Central memory CD4-positive, alpha-beta T cell (primary cell): ENCODE measurements at places on chromosomes 6 and 20.

DNA sequence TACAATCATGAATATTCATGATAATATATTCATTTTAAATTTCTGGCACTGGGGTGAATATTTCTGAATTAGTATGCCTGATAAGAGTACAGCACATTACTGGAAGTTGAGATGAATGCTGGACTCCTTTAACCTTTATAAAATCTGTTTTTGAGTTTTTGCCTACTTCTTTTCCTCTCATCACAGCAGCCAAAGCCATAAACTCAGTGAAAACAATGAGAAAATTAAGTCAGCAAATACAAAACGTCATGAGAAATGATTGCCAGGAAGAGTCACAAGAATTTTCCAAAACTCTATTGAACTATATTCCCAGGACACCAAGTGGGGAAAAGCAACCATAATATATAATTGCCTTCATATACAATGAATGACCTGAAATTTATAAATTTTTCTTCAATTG, 837.6 kb downstream of the TBC1D32 start:
- DNase-seq = no peak

- no peak for DNase-seq
Observed at GRCh38 chr6:57029213-57029612, 17.3 kb upstream of the KIAA1586 start.

- no peak for DNase-seq
Observed at GRCh38 chr6:90197854-90198496, 98.7 kb downstream of the BACH2 start.

- no peak for DNase-seq
Observed at GRCh38 chr6:144528743-144529425, 243.7 kb downstream of the UTRN start.

DNA sequence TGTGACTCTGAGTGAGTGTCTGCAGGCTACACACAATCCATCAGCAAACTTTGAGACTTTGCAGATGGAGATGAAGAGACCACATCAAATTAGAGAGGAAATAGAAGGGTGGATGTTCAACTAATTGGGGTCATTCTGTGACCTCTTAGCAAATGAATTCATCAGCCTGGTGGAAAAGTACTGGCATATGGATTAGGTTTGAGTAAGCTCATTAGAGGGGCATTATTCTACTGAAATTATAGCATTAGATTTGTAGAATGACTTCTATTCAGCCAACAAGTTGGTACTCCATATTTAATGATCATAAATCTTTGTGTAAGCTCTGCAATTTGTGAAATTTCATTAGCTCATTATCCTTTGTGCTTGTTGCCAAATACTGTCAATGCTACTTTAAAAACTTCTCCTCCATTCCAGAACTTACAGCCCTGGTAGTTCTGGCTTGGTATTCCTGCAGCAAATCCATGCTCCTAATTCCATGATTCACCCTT, 63.8 kb downstream of the ADTRP start:
- DNase-seq = no peak

DNA sequence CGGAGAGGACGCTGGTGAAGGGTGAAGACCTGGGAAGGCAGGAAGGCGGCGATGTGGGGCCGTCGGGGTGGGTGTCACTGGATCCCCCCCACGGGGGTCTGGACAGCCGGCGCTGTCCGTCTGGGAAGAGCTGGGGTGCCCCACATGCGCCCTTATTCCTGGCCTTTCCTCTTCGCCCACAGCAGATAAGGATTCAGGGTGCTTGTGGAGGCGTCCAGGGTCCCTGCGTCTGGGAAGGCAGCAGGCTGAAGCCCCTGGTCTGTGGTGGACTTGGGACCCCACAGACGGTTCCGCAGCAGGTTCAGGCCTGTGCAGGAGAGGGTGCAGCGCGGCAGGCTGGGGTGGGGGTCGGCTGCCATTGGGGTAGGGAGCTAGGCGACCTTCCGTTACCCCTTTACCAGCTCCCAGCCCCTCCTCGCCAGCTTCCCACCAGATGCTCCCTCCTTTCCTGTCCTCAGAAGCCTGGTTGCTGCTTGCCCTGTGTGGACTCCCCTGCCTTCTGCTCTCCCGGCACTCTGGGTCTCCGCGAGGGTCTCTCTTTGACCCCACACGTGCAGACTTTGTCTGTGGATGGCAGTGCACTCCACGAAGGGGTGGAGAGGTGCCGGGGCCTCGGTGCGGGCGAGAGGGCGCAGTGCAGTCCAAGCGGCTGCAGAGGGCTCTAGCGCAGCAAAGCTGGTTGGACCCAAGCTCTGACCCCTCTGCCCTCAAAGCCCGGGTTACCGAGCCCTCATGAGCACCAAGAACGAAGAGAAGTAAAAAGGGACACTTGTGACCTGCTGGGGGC, 2.1 kb upstream of the GATA5 start:
- no peak for DNase-seq

- DNase-seq = no peak
Observed at GRCh38 chr6:129871221-129871620, 10.1 kb upstream of the TMEM244 start.

DNA sequence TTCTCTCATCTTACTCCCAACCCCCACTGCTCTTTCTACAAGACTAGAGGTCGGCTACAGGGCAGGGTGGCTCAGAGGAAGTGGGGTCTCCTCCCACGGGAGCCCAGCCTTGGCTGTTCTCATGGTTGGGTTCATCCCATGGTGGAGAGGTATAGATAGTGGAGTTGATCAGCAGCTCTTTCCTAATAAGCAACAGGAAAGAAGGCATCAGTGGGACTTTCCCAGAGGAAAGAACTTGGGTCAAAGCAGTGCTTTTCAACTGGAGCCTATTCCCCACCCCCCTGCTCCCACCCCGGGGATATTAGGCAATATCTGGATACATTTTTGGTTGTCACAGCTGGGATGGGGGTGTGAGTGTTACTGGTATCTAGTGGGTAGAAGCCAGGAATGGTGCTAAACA, 200.9 kb downstream of the NFATC2 start:
- DNase-seq = no peak

GRCh38 chr6:125547381-125547780, 202.1 kb upstream of the HEY2 start:
- DNase-seq = no peak

DNA sequence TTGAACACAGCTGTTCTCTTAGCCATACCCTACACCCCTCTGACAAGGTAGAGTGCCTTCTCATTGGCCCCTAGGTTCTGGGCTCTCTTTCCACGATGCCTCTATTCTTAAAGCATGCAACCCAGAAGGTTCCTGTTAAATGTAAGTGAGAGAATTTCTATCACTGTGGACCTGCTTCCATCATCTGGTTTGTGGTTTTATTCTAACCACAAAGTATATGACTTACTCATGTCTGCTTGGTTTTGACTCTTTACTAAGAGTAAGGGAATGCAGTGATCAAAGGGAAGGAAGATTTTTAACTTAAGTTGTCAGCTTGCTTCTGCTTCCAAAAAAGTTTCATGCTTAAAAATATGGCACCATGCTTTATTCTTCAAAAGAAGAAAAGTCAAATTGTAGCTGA, 80.2 kb downstream of the ANKEF1 start:
- DNase-seq = no peak

- no peak for DNase-seq
Observed at GRCh38 chr6:45473121-45473993, 95.6 kb upstream of the SUPT3H start.

GRCh38 chr20:46959081-46959692, 64.5 kb downstream of the EYA2 start:
- no peak for DNase-seq

DNA sequence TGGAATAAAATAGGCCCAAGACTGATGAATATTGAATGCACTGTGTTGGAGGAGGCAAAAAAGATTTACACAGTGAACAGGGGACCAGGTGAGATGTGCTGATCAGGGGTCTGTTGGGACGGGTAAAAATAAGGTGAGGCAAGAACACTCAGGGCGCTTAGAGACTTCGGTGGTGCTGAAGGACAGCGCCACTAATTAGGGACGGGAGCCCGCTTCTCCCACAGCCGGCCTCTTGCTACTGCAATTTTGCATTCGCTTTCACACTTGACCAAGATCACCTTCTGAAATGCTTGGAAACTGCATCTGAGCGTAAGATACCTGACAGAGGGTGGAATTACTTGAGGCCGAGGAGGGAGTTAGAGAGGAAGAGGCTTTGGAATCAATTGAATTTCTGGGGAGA, 7.3 kb downstream of the TFAP2D start:
- DNase-seq = no peak
